NCI-H748 treated with DMSO at 0.1 percent for 48 hours (cell line): ENCODE measurements at places on chromosomes 3 and 15.
A peak's percentile ranks its signal among the peaks of the same experiment; 100 is the strongest.

DNA sequence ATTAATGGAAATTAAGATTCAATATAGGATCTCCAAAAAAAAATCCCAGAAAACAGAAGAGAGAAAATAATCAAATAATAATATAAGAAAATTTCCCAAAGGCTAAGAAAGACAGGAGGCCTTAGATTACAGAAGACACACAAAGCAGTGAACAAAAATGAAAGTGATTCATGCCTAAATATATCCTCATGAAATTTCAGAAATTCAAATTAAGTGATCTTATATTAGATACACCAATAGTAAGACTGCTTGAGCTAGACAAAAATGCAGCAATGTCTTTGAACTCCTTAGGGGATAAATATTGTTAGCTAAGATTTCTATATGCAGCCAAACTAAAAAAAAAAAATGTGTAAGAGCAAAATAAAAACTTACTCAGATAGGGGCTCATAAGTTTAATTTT is 44.6 kb upstream of the ARPP21 start:
- no peak for DNase-seq

DNA sequence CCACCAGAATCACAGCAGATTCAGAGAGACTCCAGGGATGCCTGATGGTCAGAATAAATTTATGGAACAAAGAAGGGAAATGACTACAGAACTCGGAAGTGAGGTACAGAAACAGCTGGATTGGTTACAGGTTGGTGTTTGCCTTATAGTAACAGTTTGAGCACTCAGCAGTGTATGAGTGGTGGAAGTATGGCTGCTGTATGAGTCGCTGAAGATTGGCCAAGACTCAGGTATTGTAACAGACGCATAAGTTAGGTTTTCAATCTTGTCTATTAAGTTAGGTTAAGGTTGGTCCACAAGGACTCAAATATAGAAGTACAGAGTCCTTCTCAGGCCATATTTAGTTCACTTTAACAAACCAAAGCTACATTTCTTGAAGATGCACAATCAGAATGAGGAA is 33.1 kb downstream of the ATP13A5 start:
- DNase-seq, result no peak

DNA sequence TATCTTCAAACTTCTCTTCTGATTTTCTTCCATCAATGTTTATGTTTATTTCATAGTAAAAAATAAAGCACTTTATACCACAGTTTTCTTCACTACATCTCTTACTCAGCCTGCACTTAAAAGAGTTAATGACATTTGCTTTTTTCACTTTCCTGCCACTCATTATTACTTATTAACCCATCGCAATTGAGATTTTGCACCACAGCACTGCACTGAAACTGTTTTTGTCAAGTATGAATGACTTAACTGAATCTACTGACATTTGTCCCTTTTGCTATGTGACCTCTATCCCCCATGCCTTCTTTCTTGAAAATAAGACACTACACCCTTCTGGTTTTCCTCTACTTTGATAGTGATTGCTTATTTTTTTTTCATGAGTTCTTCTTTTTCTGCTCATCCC is 739.7 kb upstream of the DPPA4 start:
- DNase-seq, result no peak

GRCh38 chr3:66236281-66236680 is 15.5 kb downstream of the SLC25A26 start:
- DNase-seq, result no peak

- peak; percentile 39 for DNase-seq
Measured at GRCh38 chr15:89017370-89018066, 70.7 kb upstream of the ABHD2 start.

- DNase-seq, result no peak
Measured at GRCh38 chr3:126518779-126519177, 1.2 kb upstream of the UROC1 start.

DNA sequence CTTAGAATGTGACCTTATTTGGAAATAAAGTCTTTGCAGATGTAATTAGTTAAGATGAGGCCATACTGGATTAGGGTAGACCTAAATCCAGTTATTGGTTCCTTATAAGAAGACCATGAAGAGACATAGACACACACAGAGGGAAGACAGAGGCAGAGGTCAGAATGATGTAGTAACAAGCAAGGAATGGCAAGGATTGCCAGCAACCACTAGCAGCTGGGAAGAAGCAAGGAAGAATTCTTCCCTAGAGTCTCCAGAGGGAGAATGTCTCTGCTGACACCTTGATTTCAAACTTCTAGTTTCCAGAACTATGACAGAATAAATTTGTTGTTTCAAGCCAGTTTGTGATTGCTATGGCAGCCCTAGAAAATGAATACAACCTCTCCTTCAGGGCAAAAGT is 116.7 kb downstream of the WDR76 start:
- DNase-seq, result no peak

DNA sequence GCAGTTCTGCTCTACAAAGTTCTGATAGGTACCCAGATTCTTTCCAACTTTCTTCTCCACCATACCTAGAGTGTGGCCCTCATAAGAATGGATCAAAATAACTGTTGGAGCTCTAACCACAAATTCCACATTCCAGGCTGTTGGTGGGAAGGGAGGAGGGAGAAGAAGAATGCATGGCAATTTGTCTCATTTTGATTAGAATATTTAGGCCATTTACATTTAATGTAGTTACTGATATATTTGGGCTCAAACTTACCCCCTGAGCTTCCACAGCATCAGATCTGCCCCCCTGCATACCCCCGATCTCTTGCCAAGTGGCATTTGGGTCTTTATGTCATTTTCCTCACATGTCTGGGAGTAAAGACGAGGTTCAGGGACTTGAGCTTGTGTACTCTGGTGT is 7.7 kb downstream of the CHRNB4 start:
- DNase-seq, result no peak

DNA sequence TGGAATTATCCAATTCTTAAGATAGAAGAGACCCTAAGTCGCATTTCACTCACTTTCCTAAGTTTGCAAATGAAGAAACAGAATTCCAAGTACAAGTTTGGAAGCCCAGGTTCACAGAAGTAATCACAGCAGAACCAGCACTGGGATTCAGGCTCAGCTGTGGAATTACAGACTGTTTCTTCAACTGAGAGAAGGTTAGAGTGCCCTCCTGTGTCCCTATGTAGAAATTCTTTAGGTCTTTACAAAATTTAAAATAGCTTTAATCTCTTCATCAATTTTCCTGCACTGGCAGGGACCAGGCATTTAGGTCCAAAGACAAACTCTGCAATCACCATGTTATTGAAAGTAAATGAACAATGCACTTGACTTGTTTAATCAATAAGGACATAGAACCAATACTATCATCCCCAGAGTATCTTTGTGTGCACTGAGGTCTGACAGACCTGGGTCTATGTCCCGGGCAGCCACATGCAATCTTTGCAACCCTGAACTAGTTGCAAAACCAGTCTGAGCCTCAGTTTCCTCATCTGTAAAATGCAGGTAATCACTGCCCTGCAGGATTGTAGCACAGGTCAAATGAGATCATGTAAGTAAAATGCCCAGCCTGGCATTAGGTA is 96.3 kb upstream of the ZBED2 start:
- DNase-seq, result peak; percentile 9

DNA sequence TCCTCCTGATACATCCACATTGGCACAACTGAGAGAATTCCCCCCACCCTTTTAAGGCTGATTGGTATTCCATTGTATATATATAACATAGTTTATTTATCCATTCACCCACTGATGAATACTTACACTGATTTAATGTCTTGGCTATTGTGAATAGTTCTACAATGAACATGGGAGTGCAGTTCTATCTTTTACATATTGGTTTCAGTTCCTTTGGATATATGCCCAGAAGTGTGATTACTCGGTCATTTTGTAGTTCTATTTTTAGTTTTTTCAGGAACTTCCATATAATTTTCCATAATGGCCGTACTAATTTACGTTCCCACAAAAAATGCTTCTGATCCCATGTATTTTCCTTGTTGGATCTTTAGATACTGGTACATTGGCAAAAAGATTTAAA is 135.3 kb downstream of the FMN1 start:
- DNase-seq, result no peak

GRCh38 chr15:37877851-37878741 is 56.3 kb upstream of the TMCO5A start:
- no peak for DNase-seq

DNA sequence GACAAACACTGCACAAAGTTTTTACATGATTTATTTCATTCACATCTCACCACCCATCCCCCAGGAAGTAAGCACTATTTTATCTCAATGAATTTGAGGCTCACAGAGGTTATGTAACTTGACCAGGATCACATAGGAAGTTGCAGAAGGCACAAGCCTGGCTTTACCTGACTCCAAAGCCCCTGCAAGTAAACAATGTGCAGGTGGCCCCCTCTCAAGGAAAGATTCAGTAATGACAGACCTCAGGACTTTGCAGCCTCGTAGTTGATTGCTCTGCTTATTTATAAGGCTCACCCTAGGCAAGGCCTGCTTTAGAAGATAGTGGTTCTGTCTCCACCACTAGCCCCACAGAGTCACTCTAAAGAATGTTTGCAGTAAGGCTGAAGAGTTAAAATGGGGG is 79.8 kb upstream of the MDFIC2 start:
- DNase-seq, result no peak

DNA sequence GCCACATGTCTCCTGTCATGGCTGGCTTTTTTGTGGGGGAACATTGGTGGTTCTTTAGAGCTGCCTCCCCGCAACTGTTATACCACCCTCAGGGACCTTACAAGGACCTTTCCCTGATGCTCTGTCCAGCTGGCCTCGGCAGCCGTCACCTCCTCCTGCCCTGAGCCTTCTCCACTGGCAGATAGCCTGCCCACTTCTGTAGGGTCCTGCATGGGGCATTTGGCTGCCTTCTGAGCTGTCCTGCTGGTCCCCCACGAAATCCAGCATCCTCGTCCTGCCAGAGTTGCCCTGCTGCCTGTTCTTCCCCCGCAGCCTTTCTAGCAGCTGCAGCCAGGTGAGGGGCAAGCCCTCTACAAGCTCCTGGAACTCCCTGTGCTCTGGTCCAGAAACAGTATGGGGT is 86.2 kb downstream of the USP13 start:
- DNase-seq, result no peak

GRCh38 chr3:107939691-107940442 is 151.0 kb downstream of the CD47 start:
- DNase-seq, result no peak

DNA sequence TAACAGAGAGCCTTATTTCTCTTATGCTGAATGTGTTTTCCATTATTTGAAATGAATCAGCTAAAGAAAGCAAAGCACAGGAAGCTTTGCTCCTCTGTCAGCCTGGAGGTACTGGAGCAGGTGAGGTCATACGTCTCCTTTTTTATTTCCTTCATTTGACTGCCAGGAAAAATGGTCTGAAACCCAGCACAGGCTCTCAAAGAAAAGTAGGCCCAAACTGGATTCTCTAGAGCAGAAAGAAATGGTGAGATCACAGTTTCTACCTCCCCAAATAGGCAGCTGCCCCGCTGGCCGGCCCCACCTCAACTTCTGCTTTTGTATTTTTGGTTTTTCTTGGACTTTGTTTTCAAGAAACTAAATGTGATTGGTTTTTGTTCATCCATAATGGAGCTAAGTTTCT is 95.1 kb downstream of the RPL39L start:
- no peak for DNase-seq

GRCh38 chr3:127070776-127071175 is 87.9 kb downstream of the PLXNA1 start:
- no peak for DNase-seq

- no peak for DNase-seq
Measured at GRCh38 chr3:128470134-128470899, 3.6 kb upstream of the DNAJB8 start.

GRCh38 chr15:66595332-66595731 is 29.5 kb upstream of the LCTL start:
- no peak for DNase-seq

DNA sequence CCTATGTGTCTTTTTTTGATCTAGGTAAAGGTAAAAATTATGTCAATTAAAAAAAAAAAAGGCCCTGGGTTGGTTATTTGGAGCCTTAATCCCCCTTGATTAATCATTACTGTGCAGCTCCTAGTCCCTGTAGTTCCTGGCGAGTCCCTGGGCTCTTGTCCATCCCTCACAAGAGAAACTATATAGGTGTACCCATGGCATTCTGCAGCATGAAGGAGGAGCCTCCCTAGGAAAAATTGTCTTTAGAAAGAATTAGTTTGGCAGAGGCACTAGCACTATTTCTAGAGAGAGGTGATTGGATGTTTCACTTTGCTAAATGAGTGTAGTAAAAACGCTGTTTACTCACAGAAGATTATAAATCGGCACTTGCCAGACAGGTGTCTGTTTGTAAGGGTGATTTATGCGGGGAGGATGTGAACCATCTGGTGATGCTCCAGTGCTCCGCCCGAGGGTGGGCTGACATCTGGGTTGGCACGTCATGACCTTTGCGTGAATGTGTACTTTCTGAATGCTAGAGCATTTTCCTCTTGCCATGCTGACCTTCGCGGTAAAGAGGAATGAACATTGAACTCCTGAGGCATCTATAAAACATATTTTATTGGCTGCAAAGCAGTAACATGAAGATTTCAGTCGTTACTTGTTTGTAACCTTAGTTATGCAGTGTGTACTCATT is 12.6 kb downstream of the PLCL2 start:
- DNase-seq, result peak; percentile 9

DNA sequence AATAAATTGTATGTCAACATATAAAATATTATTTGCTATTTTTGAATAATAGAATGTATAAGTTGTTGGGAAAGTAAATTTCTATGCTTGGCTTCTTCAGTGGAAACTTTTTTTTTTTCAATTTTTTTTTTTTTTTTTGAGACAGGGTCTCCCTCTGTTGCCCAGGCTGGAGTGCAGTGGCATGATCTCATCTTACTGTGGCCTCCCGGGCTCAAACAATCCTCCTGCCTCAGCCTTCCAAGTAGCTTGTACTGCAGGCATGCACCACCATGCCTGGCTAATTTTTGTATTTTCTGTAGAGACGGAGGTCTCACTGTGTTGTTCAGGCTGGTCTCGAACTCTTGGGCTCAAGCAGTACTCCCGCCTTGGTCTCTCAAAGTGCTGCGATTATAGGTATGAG is 16.8 kb downstream of the MBNL1 start:
- no peak for DNase-seq

- no peak for DNase-seq
Measured at GRCh38 chr3:169661361-169662131, 2.0 kb downstream of the MECOM start.

GRCh38 chr3:96776818-96777217 is 37.6 kb upstream of the EPHA6 start:
- no peak for DNase-seq

DNA sequence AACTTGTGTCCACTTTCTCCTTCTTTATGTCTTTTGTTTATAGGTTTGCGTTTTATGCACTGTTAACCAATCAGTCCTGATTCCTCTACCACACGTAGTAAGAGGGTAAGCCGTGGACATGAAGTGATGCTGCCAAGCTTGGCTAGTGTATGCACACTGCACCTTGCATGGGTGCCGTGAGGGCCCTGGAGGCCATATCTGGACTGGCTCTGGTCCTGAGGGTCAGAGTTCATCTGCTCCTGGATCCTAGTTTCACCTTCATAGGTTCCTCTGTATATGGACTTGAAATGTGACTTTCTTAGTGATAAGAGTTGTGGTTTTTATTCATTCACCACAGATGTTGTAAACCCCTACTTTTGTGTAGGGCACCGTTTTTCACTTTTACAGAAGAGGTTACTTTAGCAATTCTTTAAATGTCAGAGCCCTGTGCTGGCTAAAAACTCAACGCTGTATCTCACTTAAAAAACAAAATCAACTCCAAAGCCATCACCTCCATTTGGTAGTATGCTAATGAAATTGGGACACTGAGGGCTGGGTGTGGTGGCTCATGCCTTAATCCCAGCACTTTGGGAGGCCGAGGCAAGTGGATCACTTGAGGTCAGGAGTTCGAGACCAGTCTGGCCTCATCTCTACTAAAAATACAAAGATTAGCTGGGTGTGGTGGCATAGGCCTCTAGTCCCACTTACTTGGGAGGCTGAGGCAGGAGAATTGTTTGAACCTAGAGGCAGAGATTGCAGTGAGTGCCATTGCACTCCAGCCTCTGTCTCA is 22.9 kb downstream of the SIAH2 start:
- DNase-seq, result no peak
